ENCODE measurements at places on chromosomes 12 and 14. TPM values are rescaled to one million over a fixed set of nuclear protein-coding genes. Genes with fewer than 3 reads are reported as not detected.

The TCP11L2 gene
- 11.3 TPM for total RNA-seq

The NR1H4 gene
- not detected for total RNA-seq

The KRT83 gene
- not detected for total RNA-seq

The GALNT8 gene
- 0.23 TPM for total RNA-seq

The CELA1 gene
- total RNA-seq: not detected

The NCOR2 gene
- 36.7 TPM for total RNA-seq

The SLC22A17 gene
- total RNA-seq: 1.4 TPM

The BCL2L2 gene
- total RNA-seq: 25.6 TPM

The TAS2R10 gene
- total RNA-seq: 0.31 TPM

The GPRC5D gene
- total RNA-seq: not detected

Measured in hair follicular keratinocyte (primary cell).